ENCODE measurements at places on chromosomes 7 and 10.

DNA sequence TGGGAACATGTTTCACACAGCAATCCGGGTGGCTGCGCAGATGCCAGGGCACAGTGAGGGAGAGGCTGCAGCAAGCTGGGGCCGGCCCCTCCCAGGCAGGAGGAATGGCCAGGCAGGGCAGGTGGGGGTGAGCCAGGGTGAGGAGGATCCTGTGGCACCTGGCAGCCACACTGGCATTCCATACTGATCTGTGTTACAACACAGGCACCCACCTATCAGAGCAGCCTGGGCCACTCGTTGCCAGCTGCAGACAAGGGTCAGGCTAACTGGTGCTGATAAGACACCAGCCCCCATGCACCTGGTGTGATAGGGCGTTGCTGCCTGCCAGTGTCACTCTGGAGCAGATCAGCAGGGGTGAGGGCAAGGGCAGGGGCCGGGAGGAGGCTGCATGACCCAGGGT, 16.6 kb upstream of the RET start:
- peak; percentile 81 for DNase-seq

GRCh38 chr7:14630048-14630447, 272.5 kb downstream of the DGKB start:
- DNase-seq: no peak

DNA sequence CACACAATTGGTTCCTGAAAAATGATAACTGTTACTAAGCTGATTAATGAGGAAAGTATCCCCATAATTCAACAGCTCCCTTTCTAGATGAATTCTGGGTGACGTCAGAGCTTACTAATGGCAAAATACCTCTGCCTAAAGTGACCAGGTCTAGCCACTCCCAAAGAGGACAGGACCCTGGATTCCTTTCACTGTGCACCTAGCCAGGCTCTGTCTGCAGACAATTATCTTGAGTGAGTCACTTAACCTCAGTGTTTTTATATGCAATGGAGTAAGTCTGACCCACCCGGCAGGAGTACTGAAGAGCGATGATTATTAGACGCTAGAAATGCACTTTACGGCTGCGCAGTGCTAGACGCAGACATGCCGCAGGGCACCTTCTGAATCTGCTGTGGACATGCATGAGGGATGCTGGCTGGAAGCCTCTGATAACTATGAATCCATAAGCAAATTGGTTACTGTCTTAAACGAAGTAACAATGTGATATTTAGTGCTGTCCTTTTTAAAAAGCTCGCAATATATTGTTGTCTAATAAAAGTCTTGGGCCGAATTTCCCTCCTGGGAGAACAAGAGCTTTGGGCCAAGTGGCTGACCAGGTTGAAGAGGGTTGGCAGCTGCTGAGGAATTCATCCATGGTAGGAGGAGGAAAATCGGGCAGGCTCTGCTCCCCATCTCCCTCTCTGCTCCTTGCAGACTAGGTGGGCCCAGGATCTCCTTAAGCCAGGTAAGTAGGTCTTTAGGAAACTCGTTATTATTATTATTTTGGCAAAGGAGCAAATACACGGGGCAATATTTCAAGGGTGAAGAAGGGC, 4.6 kb upstream of the INPP5A start:
- no peak for DNase-seq

- no peak for DNase-seq
Measured at GRCh38 chr10:100693821-100694220, 51.6 kb upstream of the PAX2 start.

- DNase-seq: no peak
Measured at GRCh38 chr7:135238112-135238744, 4.6 kb downstream of the STRA8 start.

DNA sequence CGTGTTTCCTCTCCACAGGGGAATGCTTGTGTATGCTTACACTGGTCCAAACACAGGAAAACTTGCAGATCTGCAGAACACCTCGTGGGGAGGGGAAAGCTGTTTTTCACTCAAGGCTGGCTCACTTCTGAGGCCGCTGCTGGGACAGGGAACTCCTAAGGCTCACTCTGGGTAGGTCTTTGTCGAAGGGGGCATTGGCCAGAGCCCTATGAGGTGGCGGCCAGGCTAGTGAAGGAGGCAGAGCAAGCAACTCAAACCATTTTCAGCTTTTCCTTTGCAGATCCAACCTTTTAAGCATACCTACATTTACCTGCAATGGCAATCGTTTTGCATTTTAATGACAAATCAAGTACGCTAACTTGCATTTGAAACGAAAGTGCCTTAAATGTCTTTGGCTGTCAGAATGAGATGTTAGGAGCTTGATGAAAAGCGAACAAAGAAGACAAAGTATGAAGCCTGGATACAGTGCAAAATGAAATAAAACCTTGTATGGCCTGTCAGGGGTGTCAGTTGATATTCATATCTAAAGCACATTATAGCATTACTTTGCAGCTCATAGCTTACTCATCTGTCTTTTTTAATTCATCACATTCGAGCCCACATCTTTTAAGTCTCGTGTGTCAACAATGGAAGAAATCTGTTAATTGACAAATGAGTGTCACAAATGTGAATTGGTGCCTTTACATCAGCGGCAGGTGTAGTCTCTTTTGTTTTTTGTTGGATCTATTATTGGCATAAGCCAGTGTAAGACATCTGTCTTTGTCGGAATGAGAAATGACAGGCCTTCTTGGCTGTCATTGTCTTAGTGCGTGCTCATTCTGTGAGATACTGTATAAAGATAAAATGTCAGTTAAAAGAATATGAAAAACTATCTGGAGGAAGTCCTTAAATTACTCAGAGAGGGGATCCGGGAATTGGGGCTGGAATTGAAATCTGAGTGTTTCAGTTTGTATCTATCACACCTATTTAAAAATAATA, 30.5 kb downstream of the LRMDA start:
- no peak for DNase-seq

- DNase-seq: no peak
Measured at GRCh38 chr7:67595431-67596180, 599.0 kb downstream of the TYW1 start.

GRCh38 chr10:4068629-4069028, 283.6 kb upstream of the KLF6 start:
- no peak for DNase-seq

- DNase-seq: no peak
Measured at GRCh38 chr7:42198974-42199668, 37.9 kb downstream of the GLI3 start.
